ENCODE measurements at places on chromosomes 16 and 17.

DNA sequence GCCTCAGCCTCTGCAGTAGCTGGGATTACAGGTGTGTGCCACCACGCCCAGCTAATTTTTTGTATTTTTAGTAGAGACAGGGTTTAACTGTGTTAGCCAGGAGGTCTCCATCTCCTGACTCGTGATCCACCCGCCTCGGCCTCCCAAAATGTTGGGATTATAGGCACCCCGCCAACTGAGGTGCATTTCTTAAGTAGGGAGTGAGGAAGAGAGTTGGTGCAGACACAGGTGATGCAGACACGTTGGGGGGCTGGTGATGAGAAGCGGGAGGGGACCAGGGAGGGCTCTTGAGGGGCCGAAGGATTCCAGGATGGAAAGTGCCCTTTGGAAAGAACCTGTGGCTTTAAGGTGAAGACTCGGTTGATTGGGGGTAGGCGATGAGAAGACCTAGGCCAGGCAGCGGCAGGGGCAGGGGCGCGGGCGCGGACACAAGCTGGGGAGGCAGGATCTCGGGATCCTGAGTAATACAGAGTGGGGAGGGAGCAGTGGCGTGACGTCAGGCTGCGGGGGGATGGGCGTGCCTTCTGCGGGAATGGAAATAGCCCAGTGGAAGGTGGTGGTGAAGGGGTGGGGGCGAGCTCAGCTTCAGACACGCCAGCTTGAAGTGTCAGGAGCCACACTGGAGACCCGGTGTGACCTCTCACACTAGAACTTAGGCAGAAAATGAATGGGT is 2.5 kb upstream of the ATP6V0C start:
- no peak for DNase-seq

GRCh38 chr17:68094481-68095078 is 59.0 kb downstream of the KPNA2 start:
- DNase-seq: no peak

- no peak for DNase-seq
These were observed 52.6 kb downstream of the CYB5B start for GRCh38 chr16:69476920-69477443.

GRCh38 chr16:1914084-1914608 is 4.1 kb downstream of the HS3ST6 start:
- no peak for DNase-seq

GRCh38 chr16:68369697-68370580 is 59.1 kb downstream of the PRMT7 start:
- peak; percentile 70 for DNase-seq

DNA sequence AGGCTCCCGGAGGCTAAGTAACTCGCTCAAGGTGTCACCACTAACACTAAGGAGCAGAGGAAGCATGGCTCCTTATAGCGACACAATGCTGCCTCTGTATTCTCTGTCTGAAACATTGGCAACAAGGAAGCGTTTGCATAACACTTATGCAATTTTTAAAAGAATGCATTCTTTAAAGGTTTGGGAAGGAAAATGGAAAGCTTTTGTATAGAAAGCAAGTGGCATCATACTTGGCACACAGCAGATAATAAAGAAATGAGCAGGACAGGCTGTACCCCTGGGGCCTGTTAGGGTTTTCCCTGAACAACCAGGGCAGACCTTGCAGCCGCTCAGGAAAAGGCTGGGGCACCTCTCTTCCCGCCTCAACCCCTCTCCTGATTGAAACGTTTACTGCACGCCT is 36.9 kb downstream of the PPL start:
- no peak for DNase-seq

GRCh38 chr16:49929626-49930025 is 73.7 kb upstream of the ZNF423 start:
- no peak for DNase-seq

- no peak for DNase-seq
These were observed 68.1 kb downstream of the RTN4RL1 start for GRCh38 chr17:1957037-1957436.
